ENCODE measurements at places on chromosomes 16 and 17. TPM values are rescaled to one million over a fixed set of nuclear protein-coding genes. Genes with fewer than 3 reads are reported as not detected.

DNA sequence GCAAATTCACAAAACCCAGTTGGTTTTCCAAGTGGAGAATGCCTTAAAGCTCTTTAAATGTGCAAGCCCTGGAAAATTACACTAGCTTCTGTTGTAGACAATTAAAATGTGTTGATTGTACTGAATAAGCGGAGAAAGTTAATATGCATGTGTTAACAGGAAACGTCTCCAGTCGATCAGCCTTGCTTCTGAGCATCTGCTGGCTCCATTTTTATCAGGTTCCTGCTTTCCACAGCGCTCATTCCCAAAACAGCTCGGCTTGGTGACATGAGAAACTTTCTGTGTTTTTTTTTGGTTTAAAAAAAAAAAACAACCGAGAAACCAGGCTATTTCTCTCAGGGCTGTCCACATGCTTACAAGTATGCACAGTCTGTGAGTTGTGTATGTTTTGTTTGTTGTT, 60.7 kb downstream of the VPS35L start:
- no peaks in the 10 kb centered on the region for H3K27me3 ChIP-seq
- peaks cover 28% of the 10 kb centered on the region for H3K36me3 ChIP-seq
- DNase-seq: no peak
- no peak overlapping the region for H3K4me3 ChIP-seq

DNA sequence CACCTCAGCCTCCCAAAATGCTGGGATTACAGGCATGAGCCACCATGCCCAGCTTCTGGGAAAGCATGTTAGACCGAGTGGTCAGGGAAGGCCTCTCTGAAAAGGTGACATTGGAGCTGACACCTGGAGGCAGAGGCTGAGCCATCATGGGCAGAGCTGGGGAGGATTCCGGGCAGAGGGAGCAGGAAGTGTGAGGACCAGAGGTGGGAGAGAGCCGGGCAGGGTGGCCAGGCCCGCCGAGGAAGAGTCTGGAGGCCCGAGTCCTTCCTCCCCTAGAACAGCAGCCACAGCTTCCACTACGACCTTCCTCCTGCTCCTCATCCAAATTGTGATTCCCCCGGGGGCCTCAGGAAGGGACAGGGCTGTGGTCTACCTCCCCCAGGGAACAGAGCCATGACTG, 74.7 kb downstream of the COG7 start:
- no peaks in the 10 kb centered on the region for H3K4me1 ChIP-seq
- peaks cover 19% of the 10 kb centered on the region for H3K27me3 ChIP-seq
- H3K4me3 ChIP-seq: no peak overlapping the region
- DNase-seq: no peak

DNA sequence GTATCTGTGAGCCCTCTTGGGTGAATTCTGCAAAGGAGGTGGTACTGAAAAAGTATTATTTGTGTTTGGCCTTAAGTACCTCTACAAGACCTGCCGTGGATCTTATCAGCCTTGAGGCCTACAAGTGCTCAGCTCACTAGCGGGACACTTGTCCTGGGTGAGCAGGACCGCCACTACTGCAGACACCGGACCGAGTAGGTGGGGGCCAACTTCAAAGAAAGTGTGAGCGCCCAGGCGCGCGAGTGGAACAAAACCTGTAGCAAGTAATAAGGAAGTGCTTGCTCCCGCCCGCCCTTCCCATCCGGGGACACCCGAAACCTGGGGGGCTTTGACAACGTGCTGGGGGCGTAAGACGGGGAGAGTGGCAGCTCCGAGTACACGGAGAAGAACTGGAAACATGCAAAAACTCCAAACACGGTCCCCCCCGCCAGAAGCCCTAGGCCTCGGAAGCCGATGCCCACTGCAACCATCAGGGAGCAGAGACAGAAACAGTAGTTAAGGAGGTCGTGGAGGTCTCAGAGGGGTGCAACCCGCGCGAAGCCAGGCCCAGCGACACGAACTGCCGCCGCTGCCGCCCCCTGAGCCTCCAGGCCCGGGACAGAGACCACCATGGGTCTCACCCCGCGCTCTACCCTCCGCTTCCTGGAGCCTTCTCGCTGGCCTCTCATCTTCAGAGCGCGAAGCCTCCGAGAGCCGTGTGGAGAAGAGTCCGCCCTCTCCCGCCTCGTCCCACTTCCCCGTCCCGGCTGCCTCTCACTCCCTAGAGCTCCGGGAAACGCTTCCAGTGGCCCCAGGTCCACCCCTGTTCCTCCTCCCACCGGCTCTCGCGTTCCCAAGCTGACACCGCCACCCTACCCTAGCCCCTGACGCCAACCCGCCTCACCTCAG, 537 bp downstream of the CNOT1 start:
- H3K4me1 ChIP-seq: peaks cover 21% of the 10 kb centered on the region
- H3K36me3 ChIP-seq: no peaks in the 10 kb centered on the region
- H3K27ac ChIP-seq: peak overlapping the region; percentile 100
- DNase-seq: peak; percentile 49
- H3K27me3 ChIP-seq: peaks cover 2% of the 10 kb centered on the region
- peak overlapping the region; percentile 99 for H3K4me3 ChIP-seq

NPIPA2 gene
- total RNA-seq: 11.5 TPM

KRT16 gene
- 0.40 TPM for total RNA-seq

GRCh38 chr16:62035115-62036092, 834 bp downstream of the CDH8 start:
- H3K27ac ChIP-seq: no peak overlapping the region
- H3K4me3 ChIP-seq: peak overlapping the region; percentile 80
- DNase-seq: no peak
- H3K4me1 ChIP-seq: peaks cover 44% of the 10 kb centered on the region
- peaks cover 89% of the 10 kb centered on the region for H3K27me3 ChIP-seq

DNA sequence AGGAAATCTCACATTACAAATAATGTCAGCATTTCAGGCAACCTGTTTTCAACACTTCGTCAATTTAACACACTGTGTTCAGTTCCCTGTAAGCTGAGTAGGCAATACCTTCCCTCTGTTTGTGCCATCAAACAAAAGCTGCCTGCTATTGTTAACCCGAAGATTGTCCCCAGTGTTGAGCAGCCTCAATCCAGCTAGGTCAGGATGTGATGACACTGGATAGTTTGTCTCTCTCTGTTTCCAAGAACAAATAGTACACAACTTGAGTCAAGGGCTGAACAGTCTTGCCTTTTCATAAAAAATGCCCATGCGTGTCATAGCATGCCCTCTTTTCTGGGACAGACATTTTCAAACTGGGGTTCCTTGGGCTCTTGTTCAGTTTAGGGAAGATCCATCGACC, 36.4 kb downstream of the HSD17B2 start:
- H3K27me3 ChIP-seq: peaks cover 15% of the 10 kb centered on the region
- no peak for DNase-seq
- H3K36me3 ChIP-seq: no peaks in the 10 kb centered on the region

GRCh38 chr16:83723244-83723643, 84.5 kb upstream of the HSBP1 start:
- no peak for DNase-seq
- H3K4me3 ChIP-seq: no peak overlapping the region
- peaks cover 6% of the 10 kb centered on the region for H3K27me3 ChIP-seq
- no peak overlapping the region for H3K27ac ChIP-seq
- peaks cover 4% of the 10 kb centered on the region for H3K4me1 ChIP-seq

- H3K4me1 ChIP-seq: peaks cover 15% of the 10 kb centered on the region
- peak; percentile 59 for DNase-seq
Observed at GRCh38 chr17:36722121-36722902, 120.9 kb downstream of the MRM1 start.

DNA sequence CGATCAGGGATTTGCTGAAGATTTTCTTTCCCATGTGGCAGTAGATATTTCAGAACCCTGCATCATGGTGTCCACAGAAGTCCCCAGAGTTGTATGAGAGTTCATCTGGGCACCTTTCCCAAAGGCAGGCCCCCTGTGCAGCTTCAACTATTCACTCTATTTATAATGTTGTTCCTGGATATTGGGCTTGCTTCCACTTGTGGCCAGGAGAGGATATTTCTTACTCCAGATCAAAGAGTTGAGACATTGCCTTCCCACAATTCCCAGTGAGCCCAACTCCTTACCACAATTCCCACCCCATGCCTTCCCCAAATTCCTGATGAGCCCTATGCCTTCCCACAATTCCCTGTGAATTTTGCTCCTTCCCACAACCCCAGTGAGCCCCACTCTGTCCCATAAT, 206.9 kb downstream of the WWOX start:
- no peak overlapping the region for H3K4me3 ChIP-seq
- H3K36me3 ChIP-seq: no peaks in the 10 kb centered on the region
- no peak overlapping the region for H3K27ac ChIP-seq
- no peaks in the 10 kb centered on the region for H3K27me3 ChIP-seq
- H3K4me1 ChIP-seq: peaks cover 8% of the 10 kb centered on the region
- DNase-seq: no peak

DNA sequence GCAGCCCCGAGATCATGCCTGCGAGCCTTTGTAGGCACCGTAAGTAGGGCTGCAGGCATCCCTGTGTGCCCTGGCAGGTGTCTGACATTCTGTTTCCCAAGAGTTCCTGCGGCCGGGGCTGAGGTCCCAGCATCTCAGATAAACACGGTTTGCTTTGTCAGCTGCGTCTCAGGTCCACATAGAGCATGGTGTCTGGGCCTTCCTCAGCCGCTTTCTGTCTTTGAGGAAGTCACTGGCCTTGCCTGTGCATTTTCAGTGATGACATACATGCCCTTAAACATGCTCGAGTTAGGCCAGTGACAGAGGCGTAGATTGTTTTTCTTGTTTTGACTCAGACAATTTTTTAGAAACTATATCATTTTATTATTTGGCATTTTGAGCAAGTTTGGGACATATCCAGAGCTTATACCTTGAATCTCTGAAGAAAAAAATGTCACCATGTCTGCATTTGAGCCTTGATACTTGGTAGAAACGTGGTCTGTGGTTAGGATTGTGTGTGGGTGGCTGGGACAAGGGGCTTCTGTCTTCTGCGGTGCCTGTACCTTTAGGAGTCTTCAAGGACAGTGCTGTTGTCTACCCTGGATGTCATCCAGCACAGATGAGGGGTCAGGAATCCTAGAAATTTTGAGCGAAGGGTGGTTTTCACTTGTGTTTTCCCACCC, 105.8 kb downstream of the SNX29 start:
- no peak for DNase-seq
- no peaks in the 10 kb centered on the region for H3K4me1 ChIP-seq
- H3K27ac ChIP-seq: no peak overlapping the region

DNA sequence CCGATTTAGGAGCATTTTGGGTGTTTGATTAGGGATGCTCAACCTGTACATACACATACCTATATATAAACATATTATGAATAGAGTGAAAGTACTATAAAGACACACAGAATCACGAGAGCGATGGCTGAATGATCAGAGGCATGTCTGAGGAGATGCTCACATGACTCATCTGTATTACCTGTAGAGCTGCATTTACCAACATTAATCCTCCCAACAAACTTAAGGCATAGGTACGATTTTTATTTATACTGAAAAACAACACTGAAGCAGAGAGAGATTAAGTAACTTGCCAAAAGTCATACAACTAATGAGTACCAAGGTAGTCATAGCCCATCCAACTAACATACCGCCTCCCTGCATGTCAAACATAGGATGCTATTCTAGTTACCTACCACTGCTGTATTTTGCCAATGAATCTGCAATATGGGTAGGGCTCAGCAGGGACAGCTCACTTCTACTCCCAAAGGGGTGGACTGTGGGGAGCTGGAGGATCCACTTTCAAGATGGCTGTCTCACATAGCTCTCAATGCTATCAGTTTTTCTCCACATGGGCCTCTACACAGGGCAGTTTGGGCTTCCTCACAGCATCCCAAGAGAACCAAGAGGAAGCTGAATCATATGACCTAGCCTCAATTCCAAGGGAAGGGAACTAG, 7.3 kb downstream of the CYB5D1 start:
- no peak for DNase-seq
- H3K27ac ChIP-seq: no peak overlapping the region
- peaks cover 21% of the 10 kb centered on the region for H3K36me3 ChIP-seq
- H3K4me3 ChIP-seq: no peak overlapping the region

- no peak for DNase-seq
- H3K27me3 ChIP-seq: no peaks in the 10 kb centered on the region
- no peaks in the 10 kb centered on the region for H3K36me3 ChIP-seq
- no peak overlapping the region for H3K27ac ChIP-seq
- no peaks in the 10 kb centered on the region for H3K4me1 ChIP-seq
Observed at GRCh38 chr17:67280279-67280678, 35.3 kb upstream of the HELZ start.

- H3K4me3 ChIP-seq: no peak overlapping the region
- peak; percentile 67 for DNase-seq
- no peaks in the 10 kb centered on the region for H3K36me3 ChIP-seq
- no peaks in the 10 kb centered on the region for H3K4me1 ChIP-seq
- H3K27ac ChIP-seq: no peak overlapping the region
Observed at GRCh38 chr17:37770631-37771518, 26.0 kb upstream of the HNF1B start.
